CD8-positive, alpha-beta memory T cell (primary cell): ENCODE measurements at places on chromosomes 13 and 19.

- DNase-seq = no peak
Measured at GRCh38 chr13:47372751-47373150, 475.9 kb upstream of the HTR2A start.

- peak; percentile 79 for DNase-seq
Measured at GRCh38 chr19:17605761-17606589, 50.5 kb downstream of the COLGALT1 start.

GRCh38 chr13:44293374-44293773 is 80.2 kb upstream of the SERP2 start:
- DNase-seq = no peak

GRCh38 chr13:49082653-49083536 is 107.2 kb downstream of the FNDC3A start:
- no peak for DNase-seq

DNA sequence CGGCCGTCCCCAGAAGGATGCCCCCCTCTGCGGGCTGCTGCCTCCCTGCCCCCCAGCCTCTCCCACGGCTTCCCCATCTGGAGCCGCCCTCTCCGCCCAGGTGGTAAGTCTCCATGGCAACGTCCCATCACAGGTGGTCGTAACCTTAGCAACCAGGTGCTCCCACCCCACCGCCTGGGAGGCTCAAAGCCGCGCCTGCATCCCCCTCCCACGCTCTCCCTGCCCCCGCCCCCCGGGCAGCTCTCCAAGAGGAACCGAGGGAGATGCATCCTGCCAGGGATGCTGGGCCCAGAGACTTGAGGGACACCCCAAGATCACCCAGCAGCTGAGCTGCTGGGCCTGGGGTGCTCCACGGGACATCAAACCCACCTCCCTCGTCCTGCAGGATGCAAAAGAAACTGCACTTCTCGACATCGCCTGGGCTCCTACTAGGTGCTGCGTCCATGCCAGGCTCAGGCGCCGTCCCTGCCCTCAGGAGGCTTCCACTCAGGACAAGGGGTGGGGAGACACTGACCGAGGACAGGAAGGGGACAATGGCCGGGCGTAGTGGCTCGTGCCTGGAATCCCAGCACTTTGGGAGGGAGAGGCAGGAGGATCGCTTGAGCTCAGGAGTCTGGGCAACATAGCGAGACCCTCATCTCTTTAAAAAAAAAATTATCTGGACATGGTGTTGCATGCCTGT is 5.0 kb upstream of the LINGO3 start:
- no peak for DNase-seq

DNA sequence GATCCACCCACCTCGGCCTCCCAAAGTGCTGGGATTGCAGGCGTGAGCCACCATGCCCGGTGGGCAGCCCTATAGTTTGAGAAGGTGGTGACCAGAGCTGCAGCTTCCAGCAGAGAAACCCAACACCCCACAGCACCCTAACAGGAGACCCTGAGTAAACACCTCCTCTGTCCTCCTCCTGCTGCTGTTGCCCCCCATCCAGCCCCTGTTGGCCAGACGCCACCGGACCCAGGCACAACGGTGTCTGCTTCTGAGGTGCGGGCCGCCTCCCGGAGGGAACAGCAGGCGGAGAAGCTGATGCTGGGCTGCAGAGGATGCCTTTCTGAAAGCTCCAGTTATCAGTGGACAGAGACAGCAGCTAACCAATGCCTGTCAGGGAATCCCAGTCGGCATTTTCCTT is 175.5 kb downstream of the COL4A1 start:
- no peak for DNase-seq

- DNase-seq = no peak
Measured at GRCh38 chr13:22929381-22930126, 251.2 kb upstream of the SGCG start.
